Activated CD4-positive, CD25-positive, alpha-beta regulatory T cell (primary cell): ENCODE measurements at places on chromosomes 12 and 14.

GRCh38 chr12:92295523-92295922 is 149.9 kb upstream of the BTG1 start:
- DNase-seq = no peak

GRCh38 chr12:71014180-71014785 is 93.7 kb upstream of the PTPRR start:
- DNase-seq = no peak

GRCh38 chr14:68735856-68736255 is 57.0 kb downstream of the ZFP36L1 start:
- DNase-seq = no peak

DNA sequence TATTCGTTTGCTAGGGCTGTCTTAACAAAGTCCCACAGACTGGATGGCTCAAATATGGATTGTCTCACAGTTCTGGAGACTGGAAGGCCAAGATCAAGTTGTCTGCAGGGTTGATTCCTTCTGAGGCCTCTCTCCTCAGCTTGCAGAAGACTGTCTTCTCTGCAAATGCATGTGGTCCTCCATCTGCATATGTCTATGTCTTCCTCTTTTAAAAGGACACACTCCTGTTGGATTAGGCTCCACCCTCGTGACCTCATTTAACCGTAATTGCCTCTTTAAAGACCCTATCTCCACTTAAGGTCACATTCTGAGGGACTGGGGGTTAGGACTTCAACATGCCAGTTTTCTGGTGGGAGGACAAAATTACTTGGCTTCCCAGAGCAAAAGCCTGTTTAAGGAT is 123.3 kb downstream of the SLC38A6 start:
- DNase-seq = no peak

- no peak for DNase-seq
Observed at GRCh38 chr12:89891933-89892332, 183.3 kb upstream of the ATP2B1 start.

DNA sequence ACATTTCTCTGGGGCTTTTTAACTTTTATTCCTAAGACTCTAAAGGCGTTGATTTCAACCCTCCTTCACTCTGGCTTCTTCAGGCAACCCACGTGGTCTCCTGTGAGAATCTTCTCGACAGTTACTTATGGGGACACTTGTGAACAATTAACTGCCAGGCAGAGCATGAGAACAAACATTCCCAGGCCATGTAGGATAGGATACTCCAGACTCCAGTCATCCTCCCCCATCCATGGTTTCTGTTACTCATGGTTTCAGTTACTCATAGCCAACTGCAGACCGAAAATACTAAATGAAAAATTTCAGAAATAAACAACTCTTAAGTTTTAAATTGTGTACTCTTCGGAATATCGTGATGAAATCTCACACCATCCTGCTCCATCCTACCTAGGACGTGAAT is 19.5 kb downstream of the GPR68 start:
- DNase-seq = no peak
